Mesothelial cell of epicardium (in vitro differentiated cells): ENCODE measurements at places on chromosomes 13 and 19. TPM values are rescaled to one million over a fixed set of nuclear protein-coding genes. Genes with fewer than 3 reads are reported as not detected.
A peak's percentile ranks its signal among the peaks of the same experiment; 100 is the strongest.

- H3K36me3 ChIP-seq, result no peaks in the 10 kb centered on the region
- DNase-seq, result no peak
- H3K27ac ChIP-seq, result no peak overlapping the region
- no peak overlapping the region for H3K4me3 ChIP-seq
- H3K27me3 ChIP-seq, result no peaks in the 10 kb centered on the region
Measured at GRCh38 chr13:29464105-29464679, 131.3 kb downstream of the SLC7A1 start.

DNA sequence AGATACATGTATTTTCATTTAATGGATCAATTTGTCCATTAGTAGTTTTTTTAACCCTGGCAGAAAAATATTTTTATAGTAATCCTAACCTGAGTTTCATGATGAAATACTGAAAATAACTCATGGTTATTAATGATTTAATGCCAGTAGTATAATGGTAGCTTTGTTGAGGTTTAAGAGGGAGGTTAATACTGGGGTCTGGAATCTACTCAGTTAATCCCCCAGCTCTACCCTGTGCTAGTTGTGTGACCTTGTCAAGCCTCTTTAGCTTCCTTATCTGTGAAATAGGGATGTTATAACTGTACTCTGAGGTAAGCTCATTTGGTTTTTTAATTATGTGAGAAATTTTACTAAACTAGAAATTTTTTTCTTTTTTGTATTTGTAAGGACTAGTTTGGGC lies 122.5 kb downstream of the TDRD3 start:
- H3K4me3 ChIP-seq, result no peak overlapping the region
- peaks cover 11% of the 10 kb centered on the region for H3K36me3 ChIP-seq
- H3K4me1 ChIP-seq, result no peaks in the 10 kb centered on the region
- peak overlapping the region; percentile 34 for H3K27ac ChIP-seq
- H3K27me3 ChIP-seq, result no peaks in the 10 kb centered on the region

The KCTD12 gene
- total RNA-seq, result 121 to 142 TPM (median 142 TPM) in 3 replicates

- no peak overlapping the region for H3K27ac ChIP-seq
- H3K36me3 ChIP-seq, result no peaks in the 10 kb centered on the region
- H3K4me3 ChIP-seq, result no peak overlapping the region
- H3K4me1 ChIP-seq, result no peaks in the 10 kb centered on the region
Measured at GRCh38 chr13:111510502-111511218, 190.2 kb downstream of the TEX29 start.

DNA sequence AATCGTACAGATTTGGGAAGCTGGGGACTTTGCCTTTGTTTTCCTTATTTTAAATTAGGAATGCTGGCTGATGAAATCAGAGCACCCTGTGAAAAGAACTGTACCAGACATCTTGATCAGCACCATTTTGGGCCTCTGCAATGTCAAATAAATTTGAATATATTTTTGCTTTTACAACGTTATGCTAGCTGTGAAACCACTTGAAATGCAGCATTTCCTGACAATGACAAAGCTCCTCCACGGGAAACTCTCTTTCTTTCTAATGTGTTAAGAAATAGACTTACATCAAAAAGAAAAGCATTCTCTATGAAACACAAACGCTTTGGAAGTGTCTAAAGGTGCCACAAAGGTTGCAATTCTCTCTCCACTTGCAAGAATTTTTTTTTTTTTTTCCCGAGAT lies 47.1 kb upstream of the MAP3K10 start:
- H3K27me3 ChIP-seq, result peaks cover 30% of the 10 kb centered on the region
- H3K36me3 ChIP-seq, result no peaks in the 10 kb centered on the region
- no peak for DNase-seq
- no peaks in the 10 kb centered on the region for H3K4me1 ChIP-seq
- no peak overlapping the region for H3K27ac ChIP-seq

GRCh38 chr13:73733706-73734105 lies 400.5 kb downstream of the KLF12 start:
- no peak for DNase-seq
- no peak overlapping the region for H3K27ac ChIP-seq
- no peaks in the 10 kb centered on the region for H3K27me3 ChIP-seq
- no peak overlapping the region for H3K4me3 ChIP-seq

The PTH2 gene
- not detected in 3 replicates for total RNA-seq

GRCh38 chr13:98436233-98436910 lies 140.5 kb downstream of the STK24 start:
- no peak overlapping the region for H3K27ac ChIP-seq
- H3K27me3 ChIP-seq, result no peaks in the 10 kb centered on the region
- DNase-seq, result no peak
- no peak overlapping the region for H3K4me3 ChIP-seq
- H3K4me1 ChIP-seq, result peaks cover 6% of the 10 kb centered on the region

The CCL25 gene
- 0.29 to 0.42 TPM in 2 of 3 replicates, not detected in the other for total RNA-seq

The C19orf81 gene
- total RNA-seq, result 3.0 to 5.0 TPM (median 3.5 TPM) in 3 replicates

The NLRP7 gene
- total RNA-seq, result 0.07 to 0.09 TPM in 2 of 3 replicates, not detected in the other

The HRC gene
- 13.6 to 17.6 TPM (median 14.7 TPM) in 3 replicates for total RNA-seq

DNA sequence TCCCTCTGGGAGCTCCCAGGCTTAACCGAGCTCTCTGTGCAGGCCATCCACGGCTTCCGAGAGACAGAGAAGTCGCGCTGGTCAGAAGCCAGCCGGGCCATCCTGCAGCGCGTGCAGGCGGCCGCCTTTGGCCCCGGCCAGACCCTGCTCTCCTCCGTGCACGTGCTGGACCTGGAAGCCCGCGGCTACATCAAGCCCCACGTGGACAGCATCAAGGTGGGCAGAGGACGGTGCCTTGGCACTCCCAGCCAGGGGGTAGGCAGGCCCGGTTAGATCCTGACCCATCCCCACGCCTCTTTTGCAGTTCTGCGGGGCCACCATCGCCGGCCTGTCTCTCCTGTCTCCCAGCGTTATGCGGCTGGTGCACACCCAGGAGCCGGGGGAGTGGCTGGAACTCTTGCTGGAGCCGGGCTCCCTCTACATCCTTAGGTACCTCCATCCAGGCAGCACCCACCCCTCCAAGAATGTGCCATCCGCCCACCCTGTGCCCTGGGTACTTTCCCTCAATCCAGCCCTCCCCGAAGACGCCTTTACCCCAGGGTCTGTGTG lies 1.5 kb downstream of the PSPN start:
- DNase-seq, result no peak
- peak overlapping the region; percentile 97 for H3K27ac ChIP-seq
- H3K27me3 ChIP-seq, result no peaks in the 10 kb centered on the region
- peaks cover 37% of the 10 kb centered on the region for H3K4me1 ChIP-seq

The ODAD3 gene
- 0.95 to 1.7 TPM (median 1.4 TPM) in 3 replicates for total RNA-seq

GRCh38 chr19:48290401-48290770 lies 20.5 kb downstream of the ZNF114 start:
- H3K27me3 ChIP-seq, result peaks cover 3% of the 10 kb centered on the region
- H3K4me1 ChIP-seq, result peaks cover 8% of the 10 kb centered on the region
- H3K36me3 ChIP-seq, result peaks cover 24% of the 10 kb centered on the region
- no peak overlapping the region for H3K27ac ChIP-seq
- DNase-seq, result no peak
- H3K4me3 ChIP-seq, result peak overlapping the region; percentile 73

- no peak overlapping the region for H3K27ac ChIP-seq
- H3K27me3 ChIP-seq, result no peaks in the 10 kb centered on the region
- no peak overlapping the region for H3K4me3 ChIP-seq
- DNase-seq, result no peak
- peaks cover under 1% of the 10 kb centered on the region for H3K4me1 ChIP-seq
Measured at GRCh38 chr13:67772807-67773453, 542.8 kb upstream of the PCDH9 start.

- peaks cover 2% of the 10 kb centered on the region for H3K4me1 ChIP-seq
- H3K4me3 ChIP-seq, result no peak overlapping the region
- no peak for DNase-seq
- H3K27ac ChIP-seq, result no peak overlapping the region
- H3K36me3 ChIP-seq, result no peaks in the 10 kb centered on the region
Measured at GRCh38 chr13:28573595-28574373, 78.9 kb upstream of the FLT1 start.

- peak overlapping the region; percentile 90 for H3K4me3 ChIP-seq
- H3K4me1 ChIP-seq, result peaks cover 27% of the 10 kb centered on the region
- no peaks in the 10 kb centered on the region for H3K27me3 ChIP-seq
- H3K36me3 ChIP-seq, result peaks cover 18% of the 10 kb centered on the region
- DNase-seq, result no peak
Measured at GRCh38 chr19:38975861-38976271, 324 bp upstream of the FBXO17 start.

The PSG2 gene
- total RNA-seq, result not detected in 3 replicates

The PRR36 gene
- 23.4 to 25.1 TPM (median 24.0 TPM) in 3 replicates for total RNA-seq

- DNase-seq, result no peak
- H3K4me3 ChIP-seq, result no peak overlapping the region
- H3K27me3 ChIP-seq, result no peaks in the 10 kb centered on the region
Measured at GRCh38 chr13:34208336-34208735, 390.4 kb downstream of the RFC3 start.

DNA sequence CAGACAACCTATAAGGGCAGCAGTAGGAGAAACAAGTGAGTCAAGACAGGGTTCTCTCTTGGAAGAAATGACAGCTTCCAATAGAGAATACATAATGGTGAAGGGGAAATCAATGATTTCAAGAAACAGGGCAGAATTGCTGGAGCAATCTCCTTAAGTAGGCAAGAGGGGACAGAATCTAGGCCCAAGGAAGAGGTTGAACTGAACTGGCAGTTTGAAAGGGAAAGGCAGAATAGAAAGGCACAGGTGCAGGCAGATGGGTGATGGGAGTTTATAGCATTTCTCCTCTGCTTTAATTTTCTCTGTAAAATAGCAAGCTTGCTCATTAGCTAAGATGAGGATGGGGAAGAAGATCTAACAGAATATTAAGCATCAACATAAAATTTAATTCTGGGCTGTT lies 110.8 kb downstream of the TBC1D4 start:
- peaks cover 41% of the 10 kb centered on the region for H3K4me1 ChIP-seq
- no peak overlapping the region for H3K4me3 ChIP-seq
- DNase-seq, result no peak
- no peak overlapping the region for H3K27ac ChIP-seq
- H3K27me3 ChIP-seq, result no peaks in the 10 kb centered on the region
- no peaks in the 10 kb centered on the region for H3K36me3 ChIP-seq

DNA sequence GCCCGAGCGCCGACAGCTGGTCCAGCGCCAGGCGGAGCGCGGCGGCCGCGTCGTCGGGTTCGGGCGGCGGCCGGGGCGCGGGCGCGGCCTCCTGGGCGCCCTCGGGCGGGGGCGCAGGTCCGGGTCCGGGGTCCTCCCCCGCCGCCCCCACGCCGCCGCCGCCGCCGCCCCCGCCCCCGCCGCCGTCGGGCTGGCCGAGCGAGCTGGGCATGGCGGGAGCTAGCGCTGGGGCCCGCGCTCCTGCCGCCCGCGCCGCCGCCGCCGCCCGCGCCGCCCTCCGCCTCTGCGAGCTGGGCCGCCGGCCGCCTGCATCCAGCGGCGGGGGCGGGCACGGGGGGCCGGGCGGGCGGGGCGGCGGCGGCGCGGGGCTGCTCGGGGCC lies 287 bp downstream of the MEX3D start:
- H3K4me1 ChIP-seq, result peaks cover 8% of the 10 kb centered on the region
- DNase-seq, result no peak
- peaks cover 9% of the 10 kb centered on the region for H3K27me3 ChIP-seq
- no peak overlapping the region for H3K27ac ChIP-seq
- H3K36me3 ChIP-seq, result peaks cover 9% of the 10 kb centered on the region

GRCh38 chr19:2487842-2488241 lies 11.9 kb downstream of the GADD45B start:
- no peaks in the 10 kb centered on the region for H3K27me3 ChIP-seq
- H3K4me3 ChIP-seq, result no peak overlapping the region
- DNase-seq, result no peak
- peaks cover 19% of the 10 kb centered on the region for H3K4me1 ChIP-seq
- peaks cover 4% of the 10 kb centered on the region for H3K36me3 ChIP-seq

- DNase-seq, result no peak
- peak overlapping the region; percentile 59 for H3K27ac ChIP-seq
- peaks cover 23% of the 10 kb centered on the region for H3K4me1 ChIP-seq
Measured at GRCh38 chr19:17720440-17720839, 1.2 kb downstream of the MAP1S start.

DNA sequence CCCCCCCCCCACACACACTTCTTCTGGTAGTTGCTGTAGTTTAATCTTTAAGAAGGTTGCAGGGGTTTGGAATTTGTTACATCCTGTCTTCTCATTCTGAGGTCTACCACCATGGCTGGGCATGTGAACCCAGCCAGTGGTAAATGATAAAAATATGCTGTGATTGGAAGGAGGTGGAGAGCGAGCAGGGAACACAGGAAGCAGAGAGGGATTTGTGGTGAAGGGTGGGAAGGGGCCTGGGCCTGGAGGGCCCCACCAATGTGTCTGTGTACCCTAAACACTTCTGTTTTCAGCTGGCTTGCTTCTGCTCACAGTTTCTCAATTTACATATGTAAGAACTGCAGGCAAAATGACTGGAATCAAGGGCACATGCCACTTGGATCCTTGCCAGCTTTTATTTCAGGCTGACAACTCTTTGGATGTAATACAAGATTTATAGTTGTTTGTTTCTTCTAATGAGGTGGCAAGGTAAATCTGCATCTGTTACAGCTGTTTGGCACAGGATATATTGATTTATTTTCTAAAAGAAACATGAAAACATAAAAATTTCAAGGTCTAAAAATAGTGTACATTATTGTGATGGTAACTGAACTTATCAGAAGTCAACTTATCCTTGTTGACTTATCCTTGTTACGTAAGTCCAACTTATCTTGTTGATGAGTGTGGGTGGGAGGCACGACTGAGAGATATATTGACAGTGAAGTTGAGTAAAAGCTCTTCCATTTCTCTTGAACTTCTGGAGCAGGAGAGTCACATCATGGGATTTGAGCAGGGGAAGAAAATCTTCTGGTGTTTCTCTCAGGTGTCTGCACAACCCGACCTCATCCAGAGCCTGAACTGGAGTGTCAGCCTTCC lies 313.2 kb downstream of the SHISA2 start:
- H3K27me3 ChIP-seq, result no peaks in the 10 kb centered on the region
- no peaks in the 10 kb centered on the region for H3K36me3 ChIP-seq
- peaks cover 22% of the 10 kb centered on the region for H3K4me1 ChIP-seq
- no peak for DNase-seq

The LILRB4 gene
- not detected in 3 replicates for total RNA-seq

The PHF11 gene
- 32.4 to 36.0 TPM (median 33.3 TPM) in 3 replicates for total RNA-seq

DNA sequence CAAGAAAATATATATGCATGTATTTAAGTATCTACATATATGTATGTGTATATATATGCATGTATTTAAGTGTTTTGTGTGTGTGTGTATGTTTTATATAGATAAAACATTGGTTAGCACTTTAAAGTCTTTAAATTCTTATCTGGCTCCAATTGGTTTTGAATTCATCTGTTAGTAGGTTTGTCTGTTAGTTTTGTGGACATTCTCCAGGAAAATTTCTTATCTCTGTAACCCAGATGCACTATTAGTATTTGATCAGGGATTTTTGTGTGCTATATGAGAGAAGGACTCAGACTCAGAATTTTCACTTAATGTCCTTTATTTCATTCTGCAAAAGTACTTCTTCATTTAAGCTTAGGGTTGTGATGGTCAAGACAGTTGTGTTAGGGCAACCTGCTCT lies 103.1 kb downstream of the ITGBL1 start:
- no peak overlapping the region for H3K27ac ChIP-seq
- no peaks in the 10 kb centered on the region for H3K27me3 ChIP-seq
- no peak overlapping the region for H3K4me3 ChIP-seq

The FOSB gene
- 272 to 287 TPM (median 278 TPM) in 3 replicates for total RNA-seq

DNA sequence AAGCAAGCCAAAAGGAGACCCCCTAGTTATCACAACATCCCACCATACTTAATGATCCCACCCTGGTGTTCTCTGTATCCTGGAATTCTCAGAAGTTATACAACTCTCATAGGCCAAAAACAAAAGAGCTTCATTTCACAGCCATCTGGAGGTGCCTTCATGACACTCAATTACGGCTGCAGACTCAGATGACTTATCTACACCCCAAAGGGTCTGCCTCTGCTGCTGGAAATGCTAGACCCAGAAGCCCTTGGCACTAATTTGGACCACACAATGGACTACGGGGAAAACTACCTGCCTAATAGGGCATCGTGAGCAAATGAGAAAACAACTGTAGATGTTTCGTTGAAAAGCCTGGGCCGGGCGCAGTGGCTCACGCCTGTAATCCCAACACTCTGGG lies 40.2 kb downstream of the BRD4 start:
- H3K4me3 ChIP-seq, result no peak overlapping the region
- no peak overlapping the region for H3K27ac ChIP-seq
- no peaks in the 10 kb centered on the region for H3K27me3 ChIP-seq
- peaks cover 75% of the 10 kb centered on the region for H3K4me1 ChIP-seq
- DNase-seq, result no peak
- H3K36me3 ChIP-seq, result peaks cover 2% of the 10 kb centered on the region
